ENCODE measurements at places on chromosomes 16 and 17.
A peak's percentile ranks its signal among the peaks of the same experiment; 100 is the strongest.

DNA sequence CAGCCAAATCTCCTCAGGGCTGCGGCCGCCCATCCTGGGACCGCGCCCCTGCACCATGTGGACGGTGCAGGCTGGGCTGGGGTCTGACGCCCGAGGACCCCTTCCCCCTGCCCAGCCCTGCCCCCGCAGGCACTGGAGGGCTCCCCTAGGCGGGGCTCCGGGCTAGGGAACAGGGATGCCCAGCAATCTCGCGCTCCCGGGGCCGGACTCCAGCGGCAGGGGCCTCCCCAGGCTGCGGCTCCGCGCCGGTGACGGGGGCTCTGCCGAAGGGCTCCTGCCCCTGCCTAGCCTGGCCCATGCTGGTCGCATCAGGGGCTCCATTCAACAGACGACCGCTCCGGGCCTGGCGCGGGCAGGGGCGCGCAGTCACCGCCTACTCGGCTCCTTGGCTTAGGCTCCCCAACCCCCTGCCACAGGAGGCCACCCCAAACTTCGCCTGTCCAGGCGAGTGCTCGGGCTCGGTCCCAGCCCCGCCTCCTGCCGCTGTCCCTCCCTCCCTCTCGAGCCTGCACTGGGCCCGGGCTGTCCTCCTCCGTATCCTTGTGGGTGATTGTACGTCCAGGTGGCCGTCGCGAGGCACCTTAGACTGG lies 27.4 kb upstream of the ADORA2B start:
- DNase-seq, result no peak

DNA sequence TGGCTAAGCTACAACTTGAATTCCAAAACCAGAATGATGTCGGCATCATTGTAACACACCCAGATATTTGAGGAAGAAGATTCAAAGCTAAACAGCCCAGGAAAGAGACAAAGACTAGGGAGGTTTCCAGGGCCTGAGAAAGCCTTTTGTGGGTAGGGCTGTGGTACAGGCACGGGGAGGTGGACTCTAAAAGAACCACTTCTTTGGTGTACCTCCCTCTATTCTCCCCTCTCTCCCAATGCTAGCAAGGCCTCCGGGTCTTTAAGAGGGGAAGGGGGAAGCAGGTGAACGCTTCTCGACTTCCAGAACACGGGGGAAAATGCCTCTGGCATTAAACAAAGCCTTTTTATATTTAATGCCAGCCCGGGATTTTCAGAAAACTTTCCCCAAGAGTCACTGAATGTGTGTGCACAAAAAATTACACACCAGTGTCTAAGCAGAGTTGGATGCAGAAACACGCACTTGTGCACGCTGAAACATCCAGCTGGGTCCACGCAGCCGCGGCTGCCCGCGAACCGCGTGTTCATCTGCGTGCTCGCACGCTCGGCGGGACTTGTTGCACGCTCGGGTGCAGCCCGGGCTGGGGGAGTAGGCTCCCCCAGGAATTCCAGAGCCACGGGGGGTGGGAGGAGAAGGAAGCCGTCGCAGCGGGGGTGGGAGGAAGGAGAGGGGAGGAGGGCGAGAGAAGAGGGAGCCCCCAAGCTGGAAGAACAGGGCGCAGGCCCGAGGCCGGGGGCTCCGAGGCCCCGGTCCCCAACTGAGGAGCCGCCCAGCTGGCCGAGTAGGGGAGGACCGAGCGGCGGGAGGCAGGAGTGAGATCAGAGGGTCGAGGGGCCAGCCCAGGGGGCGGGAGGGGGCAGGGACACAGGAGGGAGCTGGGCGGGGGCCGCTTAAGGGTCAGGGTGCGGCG lies 20.1 kb upstream of the ZNF423 start:
- DNase-seq, result no peak

DNA sequence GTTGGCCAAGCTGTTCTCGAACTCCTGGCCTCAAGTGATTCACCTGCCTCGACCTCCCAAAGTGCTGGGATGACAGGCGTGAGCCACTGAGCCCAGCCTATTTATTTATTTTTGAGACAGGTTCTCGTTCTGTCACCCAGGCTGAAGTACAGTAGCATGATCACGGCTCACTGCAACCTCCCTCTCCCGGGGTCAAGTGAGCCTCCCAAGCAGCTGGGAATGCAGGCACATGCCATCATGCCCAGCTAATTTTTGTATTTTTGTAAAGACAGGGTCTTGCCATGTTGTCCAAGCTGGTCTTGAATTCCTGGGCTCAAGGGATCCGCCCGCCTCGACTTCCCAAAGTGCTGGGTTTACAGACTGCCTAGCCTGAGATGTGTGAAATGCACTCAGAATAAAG lies 10.2 kb upstream of the SEC14L1 start:
- DNase-seq, result no peak

DNA sequence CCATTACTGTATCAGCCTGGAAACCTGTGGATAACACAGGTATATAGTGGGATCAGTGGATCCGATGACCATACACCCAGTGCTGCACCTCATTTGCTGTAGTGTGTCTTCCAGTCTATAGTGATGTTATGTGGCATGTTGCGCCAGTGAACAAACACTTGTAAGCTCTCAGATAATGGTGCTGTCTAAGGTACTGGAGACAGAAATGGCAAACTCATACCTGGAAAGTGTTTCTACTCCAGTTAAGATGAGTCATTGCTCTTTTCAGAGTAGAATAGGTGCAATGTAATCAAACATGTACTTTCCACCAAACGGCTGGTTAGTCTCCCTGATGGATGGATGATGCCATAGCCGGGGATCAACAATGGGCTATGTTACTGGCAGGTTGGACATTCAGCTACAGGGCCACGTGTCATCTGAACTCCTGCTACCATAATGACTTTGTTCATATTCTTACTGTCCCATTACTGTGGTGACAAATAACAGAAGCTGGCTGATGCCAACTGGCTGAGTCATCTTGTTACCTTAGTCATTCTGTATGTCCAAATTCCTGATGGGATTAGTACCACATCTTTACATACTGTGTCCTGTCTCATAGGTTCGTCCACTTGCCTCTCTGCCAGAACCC lies 6.3 kb downstream of the CCL11 start:
- no peak for DNase-seq

DNA sequence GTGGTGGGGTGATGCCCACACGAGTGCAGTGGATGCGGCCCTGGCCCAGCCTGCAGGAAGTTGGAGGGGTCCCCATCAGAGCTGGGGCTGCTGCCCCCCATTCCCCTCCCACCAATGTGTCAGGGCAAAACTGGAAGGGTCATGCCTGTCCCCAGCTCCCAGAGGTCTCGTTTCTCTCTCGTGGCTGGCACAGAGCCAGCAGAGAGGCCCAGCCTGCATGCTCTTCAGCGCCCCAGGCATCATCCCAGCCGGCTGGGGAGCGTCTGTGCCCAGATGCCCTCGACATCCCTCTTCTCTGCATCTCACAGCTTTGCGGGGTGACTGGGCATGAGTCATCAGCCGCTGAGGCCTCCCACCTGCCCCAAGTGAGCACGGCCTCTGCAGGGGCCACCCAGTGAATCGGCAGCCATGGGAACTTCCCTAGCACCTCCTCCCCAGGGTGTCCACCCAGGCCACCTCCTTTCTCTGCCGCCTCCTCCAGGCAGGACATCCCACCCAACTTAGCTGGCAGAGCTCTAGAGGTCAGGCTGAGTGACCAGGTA lies 9.8 kb upstream of the CSNK1D start:
- no peak for DNase-seq

GRCh38 chr17:38701504-38702165 lies 3.4 kb upstream of the MLLT6 start:
- DNase-seq, result peak; percentile 60

- DNase-seq, result no peak
These were observed 176.6 kb downstream of the RAB11FIP4 start for GRCh38 chr17:31568121-31568520.

GRCh38 chr17:27577884-27578717 lies 52.9 kb upstream of the LGALS9 start:
- DNase-seq, result no peak

DNA sequence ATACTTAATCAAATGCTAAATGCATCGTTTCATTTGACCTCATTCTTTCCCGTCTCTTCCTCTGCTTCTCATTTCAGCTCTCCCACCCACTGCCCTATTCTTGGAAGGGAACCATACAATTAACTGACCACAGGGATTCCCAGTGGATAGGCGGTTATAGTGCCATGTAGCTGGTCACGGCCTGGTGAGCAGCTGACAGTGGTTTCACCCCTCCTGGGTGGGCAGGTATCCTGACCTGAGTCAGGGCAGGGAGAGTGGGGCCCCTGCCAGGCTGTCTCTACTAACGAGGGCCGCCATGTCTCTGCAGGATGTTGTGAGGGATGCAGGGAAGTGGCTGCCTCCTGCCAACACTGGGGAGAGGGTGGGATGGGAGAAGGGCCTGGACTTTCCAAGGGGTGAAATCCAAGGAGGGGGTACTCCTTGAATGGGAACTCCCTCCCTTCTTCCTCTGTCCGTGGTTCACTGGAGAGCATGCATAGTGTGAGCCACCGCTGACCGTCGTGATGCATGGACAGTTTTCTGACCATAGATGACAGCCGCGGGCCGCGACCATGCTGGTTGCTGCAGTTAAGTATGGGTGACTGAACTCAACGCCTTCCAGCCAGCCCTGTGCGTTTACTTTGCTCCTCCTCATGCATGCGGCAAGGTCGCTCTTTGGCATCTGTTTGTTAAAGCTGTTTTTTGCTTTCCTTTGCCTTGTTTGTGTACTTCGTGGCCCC lies 95.9 kb downstream of the RPTOR start:
- DNase-seq, result no peak

DNA sequence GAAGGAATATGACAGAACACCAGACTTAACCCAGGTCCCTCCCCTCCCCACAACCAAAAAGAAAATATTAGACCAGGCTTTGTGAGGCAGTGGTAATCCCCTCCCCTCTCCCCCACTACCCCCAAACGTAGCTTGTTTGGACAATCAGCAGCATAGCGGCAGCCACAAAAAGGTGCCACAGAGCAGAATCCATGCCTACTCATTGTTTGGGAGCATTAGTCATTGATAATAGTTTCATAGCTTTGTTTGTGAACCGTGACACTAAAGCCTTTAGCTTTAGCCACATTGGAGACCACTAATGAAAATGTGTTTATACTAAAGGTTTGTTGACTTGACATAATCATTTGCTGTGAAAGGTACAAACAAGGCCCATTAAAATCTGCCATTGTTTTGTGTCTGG lies 65.1 kb downstream of the NUP93 start:
- no peak for DNase-seq

DNA sequence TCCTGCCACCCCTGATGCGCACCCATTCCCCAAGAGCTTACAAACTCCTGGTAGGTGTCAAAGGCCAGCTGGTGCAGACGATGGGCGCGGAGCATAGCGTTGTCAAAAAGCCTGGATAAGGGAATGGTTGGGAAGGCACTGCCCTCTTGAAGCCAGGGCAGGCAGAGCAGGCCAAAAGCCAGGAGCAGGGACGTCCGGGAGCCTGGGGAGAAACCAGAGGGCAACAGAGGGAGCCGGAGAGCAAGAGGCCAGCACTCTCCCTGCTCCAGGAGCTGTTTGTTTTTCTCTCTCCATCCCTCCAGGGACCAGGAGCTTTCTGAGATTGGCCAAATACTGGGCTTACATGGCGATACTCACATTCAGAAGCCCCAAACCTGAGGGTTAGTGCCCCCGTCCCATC lies 334 bp downstream of the GH1 start:
- DNase-seq, result no peak

- DNase-seq, result no peak
These were observed 14.4 kb upstream of the CBX8 start for GRCh38 chr17:79811011-79811867.

DNA sequence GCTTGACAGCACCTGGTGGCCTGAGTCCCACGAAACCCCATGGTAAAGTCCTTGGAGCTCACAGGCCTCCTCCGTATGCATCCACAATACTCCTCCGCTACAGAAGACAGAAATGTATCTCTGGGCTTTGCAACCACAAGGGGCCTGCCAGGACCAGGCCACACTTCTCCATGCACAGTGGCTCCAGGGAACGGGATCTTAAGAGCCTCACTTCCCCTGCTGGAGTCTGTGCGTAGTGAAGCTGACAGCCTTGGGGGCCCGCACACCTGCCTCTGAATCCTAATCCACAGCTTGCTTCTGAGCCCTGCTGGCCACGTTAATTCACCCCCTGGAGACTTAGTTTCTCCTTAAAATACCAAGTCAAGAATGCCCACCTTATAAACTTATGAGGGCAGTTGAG lies 125.7 kb downstream of the COPRS start:
- DNase-seq, result no peak

DNA sequence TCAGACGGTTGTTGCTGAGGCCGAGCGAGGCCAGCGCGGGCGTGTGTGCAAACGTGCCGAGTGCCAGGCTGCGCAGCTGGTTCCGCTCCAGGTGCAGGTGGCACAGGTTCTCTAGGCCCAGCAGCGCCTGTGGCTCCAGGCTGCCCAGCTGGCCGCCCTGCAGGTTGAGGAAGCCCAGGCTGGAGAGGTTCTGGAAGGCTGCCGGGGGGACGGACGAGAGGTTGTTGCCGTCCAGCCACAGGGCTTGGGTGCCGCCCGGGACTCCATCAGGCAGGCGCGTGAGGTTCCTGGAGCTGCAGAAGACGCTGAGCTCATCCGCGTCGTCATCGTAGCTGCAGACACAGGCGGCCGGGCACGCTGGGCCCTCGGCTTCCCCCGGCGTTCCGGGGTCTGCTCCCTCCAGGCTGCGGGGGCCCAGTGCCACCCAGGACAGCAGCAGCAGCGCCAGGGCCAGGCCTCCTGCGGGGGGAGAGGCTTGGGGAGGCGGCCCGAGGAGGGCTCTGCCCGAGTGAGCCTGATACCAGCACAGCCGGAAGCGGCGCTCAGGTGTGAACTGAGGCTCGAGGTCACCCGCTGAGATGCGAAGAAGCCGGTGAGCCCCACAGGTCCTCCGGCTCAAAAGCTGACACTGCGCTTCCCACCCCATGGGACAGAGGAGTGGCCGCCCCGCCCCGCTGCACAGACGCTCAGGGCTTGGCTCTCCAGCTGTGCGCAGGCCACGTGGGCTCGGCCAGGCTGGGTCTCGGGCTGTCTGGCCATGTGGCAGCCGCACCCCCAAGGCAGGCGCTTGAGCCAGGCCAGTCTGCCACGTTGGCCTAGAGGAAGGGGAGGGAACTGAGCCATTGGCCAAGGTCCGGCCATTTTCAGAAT lies 1.3 kb downstream of the IGFALS start:
- no peak for DNase-seq

GRCh38 chr17:81513372-81513752 lies 763 bp upstream of the ACTG1 start:
- DNase-seq, result no peak

GRCh38 chr16:3175157-3176093 lies 12.6 kb upstream of the OR1F1 start:
- no peak for DNase-seq

GRCh38 chr16:3470723-3471122 lies 24.6 kb downstream of the C16orf90 start:
- no peak for DNase-seq

DNA sequence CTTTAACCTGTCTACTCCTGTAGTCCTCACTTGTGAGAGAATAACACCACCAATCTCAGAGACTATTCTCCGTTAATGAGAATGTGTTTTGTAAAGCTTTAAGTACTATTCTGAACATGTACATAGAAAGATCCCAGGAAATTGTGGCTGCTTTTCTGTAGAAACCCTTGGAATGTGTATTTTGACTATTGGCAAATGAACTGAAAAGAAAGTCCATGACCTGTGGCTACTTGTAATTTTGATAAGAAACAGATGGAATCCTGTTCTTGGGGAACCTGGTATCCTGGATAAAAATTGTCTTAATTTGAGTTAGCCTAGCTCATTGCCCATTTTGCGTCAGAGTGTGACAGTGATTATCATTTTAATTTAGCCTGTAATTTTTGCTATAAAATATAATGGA lies 9.1 kb downstream of the CTCF start:
- DNase-seq, result no peak

GRCh38 chr16:24550295-24550694 lies 10.9 kb downstream of the RBBP6 start:
- DNase-seq, result no peak

- no peak for DNase-seq
These were observed 71.5 kb upstream of the DNAJA2 start for GRCh38 chr16:47045023-47045422.

- no peak for DNase-seq
These were observed 21.0 kb upstream of the HERPUD1 start for GRCh38 chr16:56910654-56911539.

Measured in activated naive CD4-positive, alpha-beta T cell (primary cell).